Activated gamma-delta T cell treated with anti-CD3 and anti-CD28 coated beads, Interleukin-2, amount 50 U/mL, for 16 hours (primary cell): ENCODE measurements at places on chromosomes 12 and 14.

DNA sequence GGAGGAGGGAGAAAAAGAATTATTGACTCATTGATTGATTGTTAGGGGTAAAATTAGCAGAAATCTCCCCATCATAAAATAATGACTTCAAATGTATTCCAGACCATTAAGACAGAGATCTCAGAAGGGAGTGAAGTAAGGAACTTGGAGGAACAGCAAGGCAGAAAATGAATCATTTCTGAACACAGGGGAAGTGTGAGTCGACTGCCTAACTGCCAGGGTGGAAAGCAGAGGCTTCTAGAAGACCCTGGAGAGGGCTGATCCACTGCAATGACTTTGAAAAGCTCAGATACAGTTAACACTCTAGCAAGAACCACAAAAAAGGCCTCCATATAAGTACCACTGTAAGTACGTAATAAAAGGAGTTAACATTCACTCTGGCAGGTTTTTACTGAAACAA is 9.7 kb downstream of the GLTP start:
- no peak for DNase-seq

DNA sequence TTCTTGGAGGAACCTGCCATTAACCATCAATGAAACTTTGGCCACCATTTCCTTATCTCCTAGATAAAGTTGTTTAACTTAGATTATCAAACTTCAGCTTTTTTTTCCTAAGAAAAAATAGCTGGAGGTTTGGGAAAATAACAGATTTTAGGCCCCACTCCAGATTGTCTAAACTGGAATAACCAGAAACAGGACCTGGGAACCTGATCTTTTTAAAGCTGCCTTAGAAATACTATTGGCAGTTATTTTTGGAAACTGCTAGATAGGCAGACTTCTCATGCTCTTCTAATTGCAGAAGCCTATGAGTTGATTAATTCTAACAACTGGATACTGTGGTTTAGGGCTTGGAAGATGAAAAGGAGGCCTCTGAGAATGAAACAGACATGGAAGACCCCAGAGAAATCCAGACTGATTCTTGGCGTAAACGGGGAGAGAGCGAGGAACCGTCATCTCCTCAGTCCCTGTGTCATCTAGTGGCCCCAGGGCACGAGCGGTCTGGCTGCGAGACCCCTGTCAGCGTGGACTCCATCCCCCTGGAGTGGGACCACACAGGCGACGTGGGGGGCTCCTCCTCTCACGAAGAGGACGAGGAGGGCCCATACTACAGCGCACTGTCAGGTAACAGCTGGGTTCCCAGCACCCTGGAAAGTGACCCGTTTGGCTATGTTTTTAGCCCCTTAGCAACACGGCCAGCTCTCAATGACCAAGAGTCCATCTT is 80.2 kb downstream of the ESR2 start:
- no peak for DNase-seq

DNA sequence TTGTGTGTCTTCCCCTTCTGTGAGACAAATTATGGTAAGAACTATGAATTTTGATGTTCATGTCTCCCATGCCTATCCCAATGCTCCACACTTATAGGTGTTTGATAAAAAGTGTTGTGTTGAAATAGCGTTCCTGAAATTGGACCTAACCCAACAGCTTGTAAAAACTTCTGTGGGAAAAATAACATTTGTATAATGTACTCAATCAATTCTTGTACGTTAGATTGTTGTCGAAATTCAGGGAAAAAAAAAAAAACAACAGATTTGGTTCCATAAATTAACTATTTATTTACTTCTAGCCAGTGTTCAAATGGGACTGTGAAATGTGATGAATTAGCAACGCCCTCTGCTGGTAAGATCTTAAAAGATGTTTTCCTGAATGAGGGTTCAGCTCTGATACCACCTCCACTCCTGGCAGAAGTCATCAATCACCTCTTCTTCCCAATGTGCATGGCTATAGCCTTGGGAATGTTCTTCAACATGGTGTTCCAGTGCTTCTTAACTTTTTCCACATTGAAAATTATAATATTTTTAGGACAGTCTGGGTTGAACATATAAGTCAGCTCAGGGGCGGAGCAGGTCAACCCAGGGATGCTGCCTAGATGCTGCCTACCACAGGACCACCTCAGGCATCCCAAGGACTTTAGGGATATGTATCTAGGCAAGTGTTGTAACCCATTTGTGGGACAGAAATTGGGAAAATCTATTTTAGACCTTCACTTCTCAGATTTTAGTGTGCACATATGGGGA is 170.6 kb downstream of the OTOGL start:
- no peak for DNase-seq

DNA sequence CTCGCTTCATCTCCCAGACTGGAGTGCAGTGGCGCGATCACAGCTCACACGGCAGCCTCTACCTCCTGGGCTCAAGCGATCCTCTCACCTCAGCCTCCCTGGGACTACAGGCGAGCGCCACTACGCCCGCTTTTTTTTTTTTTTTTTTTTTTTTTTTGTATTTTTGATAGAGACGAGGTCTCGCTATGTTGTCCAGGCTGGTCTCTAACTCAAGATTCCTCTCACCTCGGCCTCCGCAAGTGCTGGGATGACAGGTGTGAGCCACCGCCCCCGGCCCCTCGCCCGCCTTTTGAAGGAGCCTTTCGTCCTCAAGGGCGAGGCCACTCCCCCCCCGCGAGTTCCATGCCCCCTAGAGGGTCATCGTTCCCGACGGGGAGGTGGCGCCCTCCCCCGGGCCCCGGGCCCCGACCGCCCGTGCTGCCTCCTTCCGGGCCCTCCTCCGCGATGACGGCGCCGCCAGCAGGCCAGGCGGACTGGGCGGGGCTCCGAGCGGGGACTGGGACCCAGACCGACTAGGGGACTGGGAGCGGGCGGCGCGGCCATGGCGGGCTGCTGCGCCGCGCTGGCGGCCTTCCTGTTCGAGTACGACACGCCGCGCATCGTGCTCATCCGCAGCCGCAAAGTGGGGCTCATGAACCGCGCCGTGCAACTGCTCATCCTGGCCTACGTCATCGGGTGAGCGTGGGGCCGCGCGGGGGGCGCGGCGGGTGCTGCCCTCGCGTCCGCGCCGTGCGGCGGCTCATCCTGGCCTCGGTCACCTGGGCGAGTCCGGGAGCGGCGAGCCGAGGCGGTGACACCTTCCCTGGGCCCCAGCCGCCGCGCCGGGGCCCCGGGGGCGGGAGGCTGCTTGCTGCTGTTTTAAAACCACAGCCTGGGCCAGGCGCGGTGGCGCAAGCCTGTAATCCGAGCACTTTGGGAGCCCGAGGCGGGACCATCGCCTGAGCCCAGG is at the start of gene P2RX4:
TSS of gene P2RX4 (plus strand) at position 506 of the 949 bp plus-strand sequence. CDS start at position 542, 36 bp downstream.
- DNase-seq: peak; percentile 73

GRCh38 chr14:77022236-77022852 is 6.2 kb downstream of the IRF2BPL start:
- DNase-seq: no peak

GRCh38 chr12:109927622-109928021 is 27.5 kb downstream of the TCHP start:
- peak; percentile 6 for DNase-seq

DNA sequence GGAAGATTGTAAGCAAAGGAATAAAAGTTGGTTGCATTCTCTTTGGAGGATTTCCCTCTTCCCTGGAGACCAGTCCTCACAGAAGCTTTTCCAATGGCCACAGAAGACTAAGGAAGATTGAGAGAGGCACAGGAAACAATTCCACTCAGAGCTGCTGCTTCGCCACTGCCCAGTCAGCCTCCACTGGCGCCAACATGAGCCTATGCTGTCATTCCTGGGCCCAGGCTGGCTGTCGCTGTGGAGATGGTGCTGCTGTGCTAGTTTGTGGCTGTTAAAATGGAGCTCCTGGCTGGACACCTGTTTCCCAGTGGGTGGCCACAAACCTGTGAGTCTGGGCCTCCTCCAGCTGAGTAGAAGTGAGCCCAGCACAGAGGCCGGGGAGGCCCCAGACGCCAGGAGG is 6.6 kb downstream of the P2RX7 start:
- DNase-seq: no peak

GRCh38 chr12:111175396-111176094 is 193.3 kb downstream of the PHETA1 start:
- no peak for DNase-seq

- DNase-seq: no peak
These were observed 5.6 kb upstream of the GOLGA3 start for GRCh38 chr12:132834181-132834711.

DNA sequence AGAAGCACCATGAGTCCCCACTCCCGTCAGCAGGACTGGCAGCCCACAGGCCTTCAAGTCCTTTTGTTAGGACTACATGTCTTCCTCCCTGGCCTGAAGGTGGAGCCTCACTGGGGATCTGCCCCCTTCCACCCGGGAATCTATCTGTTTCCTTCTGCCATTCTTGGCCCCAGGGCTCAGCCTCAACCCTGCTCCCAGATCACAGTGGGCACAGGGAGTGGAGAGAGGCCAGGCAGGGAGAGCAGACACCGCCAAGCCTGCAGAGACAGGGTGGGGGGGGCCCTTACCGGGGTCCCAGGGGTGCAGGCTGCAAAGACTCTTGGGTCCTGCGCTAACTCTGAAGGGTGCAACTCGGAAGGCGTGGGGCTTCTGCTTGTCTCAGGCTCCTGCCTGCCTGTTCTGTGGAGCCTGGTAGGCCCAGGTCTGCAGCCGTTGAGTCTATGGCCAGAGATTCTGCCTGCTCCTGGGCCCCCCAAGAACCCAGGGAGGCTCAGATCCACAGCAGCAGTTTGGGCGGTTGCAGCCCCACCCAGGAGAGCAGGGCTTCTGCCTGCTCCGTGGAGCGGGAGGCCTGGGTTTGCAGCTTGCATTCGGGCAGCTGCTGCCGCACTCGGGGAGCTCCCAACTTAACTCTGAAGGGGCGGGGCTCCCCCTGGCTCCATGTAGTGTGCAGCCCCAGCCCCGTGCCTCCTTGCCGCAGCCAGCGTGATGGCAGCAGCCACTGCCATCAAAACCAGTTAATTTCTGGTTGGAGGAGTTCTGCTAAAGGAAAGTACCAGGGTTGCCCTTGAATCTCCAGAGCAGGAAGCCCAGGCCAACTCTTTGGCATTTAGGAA is 21.7 kb upstream of the PLBD1 start:
- DNase-seq: no peak

DNA sequence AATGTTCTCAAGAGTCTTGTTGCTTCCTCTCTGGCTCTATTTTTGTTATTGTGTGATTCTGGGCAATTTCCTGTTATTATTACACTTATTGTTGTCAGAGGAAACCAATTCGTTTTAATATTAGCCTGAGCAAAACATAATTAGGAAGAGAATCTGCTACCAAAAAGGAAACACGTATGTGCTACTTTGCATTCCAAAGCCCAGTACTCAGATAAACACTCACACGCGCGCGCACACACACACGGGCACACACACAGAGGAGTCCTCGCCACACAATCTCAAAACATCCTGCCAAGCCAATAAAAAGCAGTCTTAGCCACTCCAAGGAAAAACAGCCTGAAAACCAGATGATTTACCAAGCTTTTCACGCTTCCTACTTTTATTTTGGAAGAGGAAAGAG is 400.7 kb downstream of the NUAK1 start:
- DNase-seq: no peak

DNA sequence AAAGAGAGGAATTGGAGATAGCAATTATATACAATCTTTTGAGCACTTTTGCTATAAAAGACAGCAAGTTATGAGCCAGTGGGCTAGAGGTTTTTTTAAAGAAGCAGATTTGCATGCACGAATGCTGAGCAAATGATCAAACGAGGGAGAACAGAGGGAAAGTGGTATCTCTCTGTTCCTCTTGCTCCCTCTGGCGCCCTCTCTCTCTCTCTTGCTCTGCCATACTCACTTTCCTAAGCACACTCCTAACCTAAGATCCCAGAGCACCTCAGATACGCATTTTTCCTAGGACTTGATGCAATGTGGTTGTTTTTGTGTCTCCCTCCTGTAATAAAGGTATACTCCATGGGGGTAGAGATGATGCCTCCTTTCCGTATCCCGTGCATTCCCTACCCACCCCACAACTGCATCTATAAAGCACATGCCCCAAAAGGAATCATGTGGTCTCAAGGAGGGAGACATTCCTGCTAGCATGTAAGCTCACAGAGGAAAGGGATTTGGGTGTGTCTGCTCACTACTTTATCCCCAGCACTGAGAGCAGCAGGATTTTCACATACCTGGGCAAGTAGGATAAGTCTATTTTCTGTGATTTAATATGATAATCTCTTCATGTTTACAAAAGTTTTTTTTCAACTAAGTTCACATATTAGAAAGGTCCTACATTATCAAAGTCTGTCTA is 270.2 kb downstream of the SSPN start:
- DNase-seq: no peak

DNA sequence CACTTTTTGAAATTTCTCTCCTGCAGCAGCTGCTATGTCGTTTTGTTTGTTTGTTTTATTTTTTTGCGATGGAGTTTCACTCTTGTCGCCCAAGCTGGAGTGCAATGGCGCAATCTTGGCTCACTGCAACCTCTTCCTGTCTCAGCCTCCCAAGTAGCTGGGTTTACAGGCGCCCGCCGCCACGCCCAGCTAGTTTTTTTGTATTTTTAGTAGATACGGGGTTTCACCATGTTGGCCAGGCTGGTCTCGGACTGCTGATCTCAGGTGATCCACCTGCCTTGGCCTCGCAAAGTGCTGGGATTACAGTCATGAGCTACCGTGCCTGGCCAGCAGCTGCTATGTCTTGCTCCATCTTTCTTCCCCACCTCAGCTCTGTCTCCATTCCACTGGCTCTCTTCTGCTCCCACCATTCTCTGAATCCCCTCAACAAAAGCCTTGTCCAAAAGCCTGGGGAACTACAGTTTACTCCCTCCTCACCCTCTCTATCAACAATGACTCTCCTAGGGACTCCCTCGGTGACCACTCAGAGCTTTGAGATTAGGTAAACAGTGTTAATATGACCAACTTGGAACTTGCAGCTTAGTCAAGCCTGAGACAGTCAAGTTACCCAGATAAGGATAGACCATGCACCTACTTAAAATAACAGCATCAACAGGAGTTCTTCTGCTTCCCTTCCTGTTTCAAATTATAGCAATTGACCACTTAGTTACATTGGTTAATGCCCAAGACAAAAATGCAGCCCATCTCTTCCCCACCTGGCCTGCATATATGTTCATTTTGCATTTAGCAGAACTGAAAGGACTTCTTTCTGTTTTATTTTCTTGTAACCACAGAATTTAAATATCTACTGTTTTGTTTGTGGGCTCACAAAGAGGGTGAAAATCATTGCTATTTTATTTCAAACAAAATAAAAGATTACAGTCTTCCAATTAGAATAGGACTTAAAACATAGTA is 189.0 kb upstream of the AMIGO2 start:
- DNase-seq: no peak

DNA sequence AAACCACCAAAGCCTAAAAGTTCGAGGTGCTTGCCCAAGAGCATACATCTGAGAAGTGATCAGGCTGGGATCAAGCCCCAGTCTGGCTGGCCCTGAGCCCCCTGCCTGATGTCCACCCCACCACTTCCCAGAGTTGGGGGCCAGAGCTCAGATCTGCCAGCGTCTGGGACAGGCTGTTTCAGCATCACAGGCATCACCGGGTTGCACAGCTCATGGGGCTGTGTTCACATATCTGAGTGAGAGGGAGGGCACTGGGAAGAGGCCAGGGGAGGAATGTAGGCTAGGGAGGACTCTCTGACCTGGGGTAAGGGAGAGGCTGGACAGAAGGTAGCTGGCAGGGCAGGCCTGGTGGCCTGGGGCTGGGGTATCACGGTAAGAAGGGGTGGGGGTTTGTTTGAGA is 6.0 kb downstream of the TGM1 start:
- no peak for DNase-seq

- no peak for DNase-seq
These were observed 473.0 kb downstream of the RAD51B start for GRCh38 chr14:68292441-68293215.

- no peak for DNase-seq
These were observed 11.0 kb upstream of the LALBA start for GRCh38 chr12:48580831-48581230.

- no peak for DNase-seq
These were observed 175.9 kb downstream of the EMP1 start for GRCh38 chr12:13372386-13372785.
